Stimulated activated CD4-positive, alpha-beta T cell treated with anti-CD3 and anti-CD28 coated beads, Interleukin-1b, Interleukin-23, amount 100 ng/mL, for 1 hour (primary cell): ENCODE measurements at places on chromosomes 7 and 10.
A peak's percentile ranks its signal among the peaks of the same experiment; 100 is the strongest.

DNA sequence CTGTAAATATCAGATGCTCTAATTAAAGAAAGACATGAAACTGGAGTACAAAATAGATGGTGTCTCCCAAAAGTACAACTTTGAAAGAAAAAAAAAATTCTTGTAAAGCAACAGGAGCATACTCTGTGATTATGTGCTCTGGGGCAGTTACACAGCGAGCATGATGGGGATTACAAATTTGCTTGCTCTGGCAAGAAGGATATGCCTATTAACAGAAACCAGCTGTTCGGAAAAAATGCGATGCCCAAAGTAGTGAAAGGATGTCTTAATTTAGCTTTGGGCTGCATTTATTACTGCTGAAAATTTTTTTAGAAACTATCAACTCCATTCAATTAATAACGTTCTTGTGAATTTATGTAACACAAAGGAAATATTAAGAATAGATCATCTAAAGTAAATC is 256.9 kb upstream of the TPK1 start:
- no peak for DNase-seq

GRCh38 chr7:84231157-84231556 is 36.6 kb upstream of the SEMA3A start:
- DNase-seq = no peak

- DNase-seq = no peak
Observed at GRCh38 chr10:122098924-122099323, 110.0 kb downstream of the TACC2 start.

- no peak for DNase-seq
Observed at GRCh38 chr7:26948617-26949118, 84.3 kb upstream of the SKAP2 start.

DNA sequence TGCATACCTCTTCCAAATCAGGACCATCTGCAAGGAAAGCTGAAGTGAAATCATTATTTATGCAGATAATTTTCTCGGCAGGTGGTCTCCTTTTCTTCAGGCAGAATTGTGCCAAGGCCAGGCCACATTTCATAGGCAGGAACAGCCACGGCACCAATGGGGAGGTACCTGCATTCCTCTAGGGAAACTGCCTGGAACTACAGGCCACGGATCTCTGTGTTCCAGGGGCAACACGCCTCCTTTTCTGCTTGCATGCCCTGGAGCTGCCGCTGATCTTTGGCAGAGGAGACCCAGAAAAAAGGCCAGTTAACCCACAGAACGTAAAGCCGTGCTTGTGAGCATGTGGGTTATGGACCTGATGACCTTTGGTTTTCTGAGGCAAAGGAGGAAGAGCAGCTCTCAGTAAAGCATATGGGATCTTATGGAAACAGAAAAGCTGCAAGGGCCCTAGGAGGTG is 111.2 kb upstream of the KIAA1217 start:
- no peak for DNase-seq

GRCh38 chr7:141701489-141702046 is 398 bp downstream of the DENND11 start:
- DNase-seq = peak; percentile 34

GRCh38 chr7:116145245-116145852 is 65.0 kb upstream of the TES start:
- no peak for DNase-seq

DNA sequence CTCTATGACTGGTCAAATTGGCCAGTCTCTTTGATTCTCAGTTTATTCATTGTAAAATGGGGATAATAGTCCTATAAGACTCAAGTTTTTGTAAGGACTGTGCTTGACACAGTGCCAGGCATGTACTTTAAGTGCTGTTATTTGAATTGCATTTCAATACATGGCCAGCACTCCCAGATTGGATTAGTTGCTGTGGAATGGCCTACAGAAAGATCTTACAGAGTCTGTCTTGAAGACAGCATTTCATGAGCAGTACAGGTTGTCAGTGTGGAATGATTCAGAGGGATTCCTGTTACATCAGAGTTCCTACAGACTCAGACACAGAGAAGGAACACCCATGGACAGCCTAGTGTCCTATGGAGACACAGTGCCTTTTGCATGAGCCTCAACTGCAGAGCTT is 238.1 kb upstream of the BMPER start:
- no peak for DNase-seq

DNA sequence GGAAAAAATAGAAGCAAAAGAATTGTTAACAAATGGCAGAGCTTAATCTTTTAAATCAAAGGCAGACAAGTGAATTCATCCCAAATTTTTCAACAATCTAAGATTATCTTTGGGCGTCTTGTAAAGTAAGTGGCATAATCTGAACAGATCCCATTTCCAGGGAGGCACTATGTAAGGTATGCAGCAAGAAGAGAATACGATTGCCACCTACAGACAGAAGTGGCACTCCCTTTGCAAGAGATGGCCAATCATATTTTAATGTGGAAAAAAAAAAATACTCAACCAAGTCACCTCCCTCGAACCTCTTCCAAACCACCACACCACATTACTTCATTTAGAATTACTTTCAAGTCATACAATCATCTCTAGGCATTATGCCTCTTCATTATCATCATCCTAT is 4.0 kb downstream of the GFRA1 start:
- no peak for DNase-seq

DNA sequence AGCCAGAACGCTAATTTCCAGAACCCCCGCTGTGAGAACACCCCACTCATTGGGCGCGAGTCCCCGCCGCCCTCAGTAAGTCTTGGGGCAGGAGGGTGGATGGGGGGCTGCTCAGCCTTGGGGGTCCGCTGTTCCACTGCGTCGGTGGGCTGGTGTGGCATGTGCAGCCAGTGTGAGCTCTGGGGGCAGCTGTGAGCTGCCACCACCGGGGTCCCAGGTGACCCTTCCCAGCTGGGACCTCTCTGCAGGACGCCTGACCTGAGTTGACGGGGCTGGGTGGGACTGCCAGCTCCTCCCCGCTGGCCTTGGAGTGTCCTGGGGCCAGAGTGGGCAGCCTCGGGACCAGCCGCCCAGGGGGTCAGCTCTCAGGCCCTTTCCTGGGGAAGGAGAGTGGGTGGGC is 27.2 kb downstream of the TTYH3 start:
- DNase-seq = no peak

- no peak for DNase-seq
Observed at GRCh38 chr10:21080261-21080660, 183.2 kb upstream of the NEBL start.

- no peak for DNase-seq
Observed at GRCh38 chr7:128914566-128915151, 4.2 kb upstream of the KCP start.

- DNase-seq = no peak
Observed at GRCh38 chr7:22806752-22807151, 15.9 kb downstream of the TOMM7 start.

DNA sequence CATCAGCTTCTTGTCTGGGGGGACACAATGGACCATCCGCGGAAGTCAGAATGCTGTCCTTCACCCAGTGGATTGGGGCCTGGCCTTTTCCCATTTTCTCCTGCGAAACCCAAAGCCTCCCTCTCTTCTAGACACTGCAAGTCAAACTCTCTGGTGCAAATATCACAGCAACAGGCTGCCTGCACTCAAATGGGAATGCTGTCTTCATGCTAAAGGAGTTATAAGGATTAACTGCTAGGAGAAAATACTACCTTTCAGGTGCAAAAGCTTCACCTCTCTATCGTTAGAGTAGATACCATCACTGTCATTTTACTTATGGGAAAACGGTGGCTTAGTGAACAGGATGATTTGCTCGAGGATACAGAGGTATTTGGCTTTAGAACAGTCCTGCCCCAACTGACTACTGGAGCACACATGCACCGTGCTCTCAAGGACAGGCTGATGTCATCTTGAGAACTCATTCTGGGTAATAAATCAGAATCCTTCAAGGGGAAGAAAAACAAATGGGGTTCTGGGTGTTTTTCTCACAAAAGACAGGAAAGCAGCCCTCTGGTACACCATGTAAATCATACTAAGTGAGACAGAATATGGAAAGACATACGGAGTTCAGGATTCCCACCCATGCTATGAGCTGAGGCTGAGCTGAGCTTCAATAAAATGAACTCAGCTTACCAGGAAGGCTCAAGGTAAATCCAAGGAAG is 100.9 kb downstream of the SAMD9 start:
- no peak for DNase-seq

DNA sequence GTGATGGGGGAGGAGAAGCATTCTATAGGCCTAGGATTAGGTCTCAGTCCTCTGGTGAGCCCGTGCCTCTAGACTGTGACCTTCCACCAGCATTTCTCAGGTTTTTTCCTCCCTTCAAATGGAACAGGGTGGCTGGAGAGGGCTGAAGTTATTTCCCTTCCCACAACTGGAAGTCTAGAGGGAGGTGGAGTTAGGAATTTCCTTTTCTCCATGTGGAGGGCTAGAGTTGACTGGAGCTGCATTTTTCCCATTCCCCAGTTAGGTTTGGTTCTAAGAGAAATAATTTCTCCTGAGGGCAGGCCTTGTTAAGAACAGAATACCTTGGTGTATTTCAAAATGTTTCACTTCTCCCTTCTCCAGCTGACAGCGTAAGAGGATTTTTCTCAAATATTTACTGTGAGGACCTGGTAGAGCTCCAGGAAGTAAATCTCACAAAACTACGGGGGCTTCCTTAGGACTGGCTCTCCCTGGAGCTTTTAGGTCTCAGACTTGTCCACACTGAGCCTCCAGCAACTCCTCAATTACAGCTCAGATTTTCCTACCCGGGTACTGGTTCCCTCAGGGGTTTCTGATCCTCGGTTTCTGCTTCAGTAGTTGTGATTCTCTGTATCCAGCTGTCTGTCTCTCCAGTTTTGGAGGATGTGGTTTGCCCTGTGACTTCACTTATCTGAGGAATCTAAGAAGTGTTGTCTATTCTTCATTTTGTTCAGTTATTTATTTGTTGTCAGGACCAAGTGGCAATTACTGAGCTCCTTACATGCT is 6.0 kb upstream of the REEP3 start:
- no peak for DNase-seq

DNA sequence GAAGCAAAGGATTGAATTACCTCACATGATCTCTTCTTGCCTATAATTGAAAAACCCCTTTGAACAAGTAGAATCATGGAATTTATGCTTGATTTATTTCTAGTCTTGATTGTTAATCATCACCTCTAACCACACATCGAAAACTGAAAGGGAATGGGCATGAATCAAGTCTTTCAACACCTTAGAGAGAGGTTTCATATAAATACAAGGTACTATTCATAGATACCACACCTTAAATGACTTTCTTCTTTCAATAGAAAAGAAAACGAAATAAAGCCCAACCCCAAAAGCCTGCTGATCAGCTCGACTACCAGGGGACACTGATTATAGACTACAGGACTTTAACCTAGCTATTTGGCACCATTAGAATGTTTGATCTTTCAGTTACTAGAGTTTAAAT is 128.6 kb upstream of the PTPRZ1 start:
- DNase-seq = no peak

- no peak for DNase-seq
Observed at GRCh38 chr10:61857746-61858145, 43.8 kb upstream of the ARID5B start.

DNA sequence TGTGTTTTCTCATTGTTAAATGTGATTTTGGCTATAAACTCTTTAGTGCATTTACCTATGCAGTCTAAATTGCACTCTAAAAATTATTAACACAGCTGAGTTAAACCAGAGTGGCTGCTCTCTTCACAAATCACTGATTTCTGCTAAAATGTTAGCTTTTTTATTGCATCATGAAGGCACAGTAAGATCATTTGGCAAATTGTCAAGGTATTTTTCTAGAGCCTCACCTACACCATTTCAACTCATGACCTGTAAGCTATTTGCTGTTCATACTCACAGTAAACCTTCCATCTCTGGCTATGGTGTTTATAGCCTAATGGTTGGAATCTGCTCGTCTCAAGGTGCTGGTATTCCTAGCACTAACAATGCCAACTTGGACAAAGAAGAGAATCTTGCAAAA is 25.7 kb downstream of the NDUFB2 start:
- DNase-seq = no peak

DNA sequence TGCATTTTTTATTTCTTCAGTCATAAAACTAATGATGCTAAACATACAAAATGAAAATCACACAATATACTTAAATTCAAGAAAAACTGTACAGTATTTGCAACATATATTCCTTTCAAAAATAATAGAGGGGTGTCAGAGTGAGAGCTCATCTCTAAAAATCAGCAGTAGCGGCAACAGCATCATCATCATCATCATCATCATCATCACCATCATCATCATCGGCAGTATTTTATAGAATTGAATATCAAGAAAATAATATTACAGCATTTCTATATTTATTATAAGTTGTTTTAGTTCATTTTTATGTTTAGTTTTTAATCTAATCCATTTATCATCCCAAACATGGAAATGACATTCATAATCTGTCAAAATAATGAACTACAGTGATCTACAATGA is 67.4 kb upstream of the PPP1R3A start:
- DNase-seq = no peak

GRCh38 chr10:35059481-35059880 is 30.7 kb downstream of the CUL2 start:
- no peak for DNase-seq

GRCh38 chr10:129319934-129320333 is 147.1 kb upstream of the MGMT start:
- DNase-seq = no peak

DNA sequence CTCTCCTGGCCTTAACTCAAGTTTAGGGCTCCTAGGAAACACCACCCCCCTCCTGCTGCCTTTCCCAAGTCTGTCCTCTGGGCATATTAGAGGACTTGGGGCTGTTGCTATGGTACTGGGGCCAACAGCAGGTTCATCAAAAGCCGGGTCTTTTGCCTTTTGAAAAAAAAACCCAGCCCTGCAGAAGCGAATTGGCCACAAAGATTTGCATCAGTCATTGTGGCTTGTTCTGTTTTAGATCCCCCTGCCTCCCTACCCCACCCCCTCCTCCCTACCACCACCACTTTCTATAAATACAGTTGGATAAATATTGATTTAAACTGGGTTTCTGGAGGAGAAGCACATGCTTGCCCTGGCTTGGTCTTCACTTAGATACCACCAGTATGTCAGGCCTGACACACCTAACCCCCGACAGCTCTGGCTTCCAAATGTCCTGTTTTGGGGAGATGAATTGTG is 7.0 kb downstream of the MXI1 start:
- DNase-seq = no peak

DNA sequence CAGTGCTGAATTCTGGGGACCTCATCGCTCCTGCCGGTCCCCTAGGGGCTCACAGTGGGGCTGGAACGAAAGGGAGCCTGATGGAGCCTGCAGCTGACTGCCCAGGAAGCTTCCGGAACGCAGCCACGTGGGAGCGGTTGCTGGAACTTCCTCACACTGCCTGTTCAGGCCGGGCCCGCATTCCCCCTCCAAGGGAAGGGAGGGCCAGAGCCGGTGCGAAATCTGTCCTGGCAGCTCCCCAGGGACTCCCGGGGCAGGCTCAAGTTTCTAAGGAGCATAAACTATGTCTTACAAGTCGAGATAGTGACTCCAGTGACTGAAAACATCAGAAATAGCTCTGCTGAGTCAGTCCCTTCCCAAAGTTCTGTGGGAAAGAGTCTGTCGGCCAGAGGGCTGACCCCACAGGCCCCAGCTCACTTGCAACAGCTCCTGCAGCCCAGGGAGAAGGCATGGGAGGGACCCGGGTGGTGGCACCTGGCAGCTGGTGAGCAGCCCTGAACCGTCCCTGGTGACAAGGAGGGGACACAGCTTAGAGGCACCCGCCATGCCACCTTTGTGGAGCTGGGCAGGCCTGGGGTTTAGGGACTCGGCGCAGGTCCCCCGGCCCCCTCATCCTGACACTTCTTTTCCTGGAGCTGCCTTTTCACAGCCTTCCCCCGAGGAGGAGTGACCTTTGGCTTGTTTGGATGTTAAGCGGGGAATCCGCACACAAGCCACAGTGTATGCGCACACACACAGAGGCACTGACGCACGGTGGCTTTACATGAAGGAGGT is 47.6 kb downstream of the PDGFA start:
- no peak for DNase-seq
